Stimulated activated CD4-positive, alpha-beta T cell treated with anti-CD3 and anti-CD28 coated beads, Interleukin-4, amount 100 ng/mL, for 24 hours (primary cell): ENCODE measurements at places on chromosomes 6 and 20.
A peak's percentile ranks its signal among the peaks of the same experiment; 100 is the strongest.

GRCh38 chr20:19806806-19807190, 48.7 kb downstream of the RIN2 start:
- DNase-seq: no peak

DNA sequence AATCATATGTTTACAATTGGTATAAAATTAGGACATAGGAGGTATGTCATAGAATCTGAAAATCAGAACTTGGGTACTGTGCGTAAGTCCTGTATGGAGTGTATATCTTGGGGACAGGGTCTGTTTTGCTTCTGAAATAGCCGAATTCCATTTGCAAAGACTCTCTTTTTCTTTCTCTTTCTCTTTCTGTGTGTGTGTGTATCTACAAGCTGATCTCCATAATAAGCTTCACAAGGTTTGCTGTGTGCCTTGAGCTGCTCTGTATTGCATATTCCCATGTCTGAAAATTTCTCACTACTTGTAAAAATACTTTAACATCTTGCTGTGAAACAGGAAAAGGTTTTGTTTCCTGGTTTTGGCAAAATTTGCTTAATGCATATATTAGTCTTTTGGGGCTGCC, 29.5 kb downstream of the STX11 start:
- DNase-seq: no peak

DNA sequence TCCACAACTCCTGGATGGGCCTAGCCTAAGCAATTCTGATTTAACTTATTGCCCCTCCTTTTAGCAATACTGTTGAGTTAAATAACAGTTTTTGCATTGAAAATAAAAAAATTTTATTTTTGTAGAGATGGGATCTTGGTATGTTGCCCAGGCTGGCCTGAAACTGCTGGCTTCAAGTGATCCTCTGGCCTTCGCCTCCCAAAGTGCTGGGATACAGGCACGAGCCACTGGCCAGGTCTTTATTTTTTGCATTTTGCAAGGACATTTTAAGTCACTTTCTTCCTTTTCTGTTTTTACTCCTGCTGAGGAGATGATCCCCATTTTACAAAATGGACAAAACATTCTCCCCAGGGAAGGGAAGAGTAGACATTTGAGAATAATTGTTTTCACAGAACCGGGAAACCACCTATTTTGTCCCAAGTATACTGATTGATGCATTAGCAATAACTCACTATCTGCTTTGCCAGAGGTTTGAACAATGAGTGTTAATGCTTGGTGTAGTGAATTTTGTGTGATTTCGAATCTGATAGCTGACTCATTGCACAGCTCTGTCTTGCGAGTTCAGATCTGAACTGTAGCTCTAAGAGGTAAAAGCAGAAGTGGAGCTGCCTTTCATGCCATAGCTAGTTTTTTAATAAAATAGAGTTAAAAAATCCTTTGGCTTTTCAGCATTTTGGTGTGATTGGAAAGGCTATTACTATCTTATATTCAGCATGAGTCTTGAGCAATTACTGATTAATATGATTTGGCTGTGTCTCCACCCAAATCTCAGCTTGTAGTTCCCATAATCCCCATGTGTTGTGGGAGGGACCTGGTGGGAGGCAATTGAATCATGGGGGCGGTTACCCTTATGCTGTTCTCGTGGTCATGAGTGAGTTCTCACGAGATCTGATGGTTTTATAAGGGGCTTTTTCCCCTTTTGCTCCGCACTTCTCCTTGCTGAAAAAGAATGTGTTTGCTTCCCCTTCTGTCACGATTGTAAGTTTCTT, 20.9 kb downstream of the IGF2R start:
- no peak for DNase-seq

DNA sequence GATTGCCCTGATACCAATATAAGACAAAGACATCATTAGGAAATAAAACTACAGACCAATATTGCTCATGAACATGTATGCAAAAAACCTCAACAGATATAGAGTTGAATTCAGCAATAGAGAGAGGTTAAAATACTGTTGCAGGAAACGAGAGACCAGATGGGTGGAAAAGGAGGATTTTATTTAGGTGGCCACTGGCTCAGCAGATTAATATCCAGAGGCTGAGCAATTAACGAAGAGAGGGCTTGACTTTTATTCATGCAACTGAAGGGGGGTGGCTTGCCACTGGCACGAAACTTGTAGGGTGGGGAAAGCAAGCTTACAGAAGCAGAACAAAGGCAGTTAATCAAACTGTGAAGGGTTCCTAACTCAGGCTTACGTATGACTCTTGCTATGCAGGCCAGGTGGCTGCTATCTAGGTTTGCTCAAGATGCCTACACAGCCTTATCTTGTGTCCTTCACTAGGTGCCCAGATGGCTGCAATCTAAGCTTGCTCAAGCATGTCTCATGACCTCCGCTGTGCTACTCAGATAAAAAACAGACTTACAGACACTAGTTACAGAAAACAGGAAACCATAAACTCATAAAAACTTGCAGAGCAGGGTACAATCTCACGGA, 126.4 kb downstream of the MMUT start:
- no peak for DNase-seq

DNA sequence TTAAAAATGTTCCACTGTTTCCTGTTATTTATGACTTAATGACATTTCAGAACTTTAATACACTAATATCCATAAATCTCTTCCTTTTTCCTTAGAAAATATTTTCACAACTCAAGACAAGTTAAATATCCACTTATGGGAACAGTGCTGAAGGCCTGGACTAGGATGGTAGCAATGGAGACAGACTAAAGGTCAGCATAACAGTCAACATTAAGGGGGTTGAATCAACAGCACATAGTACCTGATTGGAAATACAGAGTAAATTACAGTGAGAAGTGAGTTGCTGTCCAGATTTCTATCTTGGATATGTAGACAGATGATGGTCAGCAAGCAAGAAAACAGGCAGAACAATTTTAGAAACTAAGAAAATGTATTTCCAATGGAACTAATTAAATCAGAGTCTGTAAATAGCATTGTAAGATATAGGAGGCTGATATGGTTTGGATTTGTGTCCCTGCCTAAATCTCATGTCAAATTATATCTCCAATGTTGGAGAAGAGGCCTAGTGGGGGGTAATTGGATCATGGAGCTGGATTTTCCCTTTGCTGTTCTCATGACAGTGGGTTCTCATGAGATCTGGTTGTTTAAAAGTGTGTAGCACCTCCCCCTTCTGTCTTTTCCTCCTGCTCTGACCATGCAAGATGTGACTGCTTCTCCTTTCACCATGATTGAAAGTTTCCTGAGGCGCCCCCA, 682.7 kb downstream of the MAFB start:
- no peak for DNase-seq

- peak; percentile 13 for DNase-seq
Measured at GRCh38 chr20:60137657-60138245, 179.5 kb downstream of the CDH26 start.

- peak; percentile 90 for DNase-seq
Measured at GRCh38 chr6:35731414-35731735, 5.5 kb upstream of the ARMC12 start.

- no peak for DNase-seq
Measured at GRCh38 chr6:19536838-19537237, 300.3 kb upstream of the ID4 start.

DNA sequence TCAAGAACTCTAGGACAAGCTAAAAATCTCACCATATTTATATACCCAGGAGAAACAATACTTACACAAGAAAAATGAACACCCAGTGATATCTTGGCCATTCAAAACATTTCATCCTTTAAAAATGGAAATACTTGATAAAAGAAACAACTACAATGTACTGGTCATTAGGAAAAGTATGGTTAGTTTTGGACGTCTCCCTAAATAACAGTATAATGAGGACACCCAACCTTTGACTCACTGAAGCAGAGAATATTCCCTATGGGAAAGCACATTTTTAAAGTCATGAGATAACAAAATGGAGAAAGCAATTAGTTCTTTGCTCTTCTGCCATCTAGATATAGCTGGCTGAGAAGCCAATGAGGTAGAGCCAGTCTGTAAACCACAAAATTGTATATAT, 164.4 kb downstream of the TBX18 start:
- DNase-seq: no peak

- DNase-seq: no peak
Measured at GRCh38 chr20:49313283-49313682, 35.4 kb upstream of the ZNFX1 start.

- DNase-seq: no peak
Measured at GRCh38 chr20:33635341-33635740, 26.8 kb upstream of the C20orf144 start.

- DNase-seq: no peak
Measured at GRCh38 chr6:40755046-40755681, 168.0 kb upstream of the LRFN2 start.

- no peak for DNase-seq
Measured at GRCh38 chr6:12241493-12242175, 48.5 kb upstream of the EDN1 start.

- DNase-seq: no peak
Measured at GRCh38 chr20:35718972-35719635, 19.9 kb downstream of the ROMO1 start.

- no peak for DNase-seq
Measured at GRCh38 chr6:56714273-56714672, 71.6 kb upstream of the DST start.

GRCh38 chr6:8182902-8183665, 80.7 kb upstream of the EEF1E1 start:
- no peak for DNase-seq

DNA sequence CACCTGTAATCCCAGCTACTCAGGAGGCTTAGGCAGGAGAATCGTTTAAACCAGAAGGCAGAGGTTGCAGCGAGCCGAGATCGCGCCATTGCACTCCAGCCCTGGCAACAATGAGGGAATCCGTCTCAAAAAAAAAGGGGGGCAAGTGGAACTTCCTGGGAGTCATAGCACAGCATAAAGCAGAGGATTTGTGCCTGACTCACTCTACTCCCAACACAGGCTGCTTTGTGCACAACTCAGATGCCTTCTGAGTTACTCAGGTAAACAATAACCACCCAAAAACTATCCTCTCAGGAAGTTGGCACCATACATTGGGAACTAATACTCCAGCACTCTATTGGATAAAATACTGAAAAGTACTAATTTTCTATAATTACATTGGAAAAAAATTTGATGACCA, 2.5 kb upstream of the TMEM244 start:
- DNase-seq: no peak

DNA sequence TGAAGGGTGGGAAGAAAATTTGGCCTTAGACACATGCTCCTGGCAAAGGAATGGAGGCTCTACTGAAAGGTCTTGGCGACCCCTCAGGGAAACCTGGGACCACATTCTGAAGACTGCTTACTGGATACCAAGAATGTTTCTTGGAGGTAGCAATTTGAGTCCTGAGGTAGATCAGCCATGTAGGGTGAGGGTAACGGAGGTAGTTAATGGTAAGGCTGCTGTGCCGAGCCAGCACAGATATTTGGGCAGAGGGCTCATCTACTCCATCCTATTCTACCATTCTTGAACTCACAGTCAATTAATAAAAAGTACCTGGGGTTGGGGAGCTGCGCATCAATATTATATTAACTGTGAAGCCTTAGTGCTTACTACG, 401 bp upstream of the PHF3 start:
- DNase-seq: no peak

DNA sequence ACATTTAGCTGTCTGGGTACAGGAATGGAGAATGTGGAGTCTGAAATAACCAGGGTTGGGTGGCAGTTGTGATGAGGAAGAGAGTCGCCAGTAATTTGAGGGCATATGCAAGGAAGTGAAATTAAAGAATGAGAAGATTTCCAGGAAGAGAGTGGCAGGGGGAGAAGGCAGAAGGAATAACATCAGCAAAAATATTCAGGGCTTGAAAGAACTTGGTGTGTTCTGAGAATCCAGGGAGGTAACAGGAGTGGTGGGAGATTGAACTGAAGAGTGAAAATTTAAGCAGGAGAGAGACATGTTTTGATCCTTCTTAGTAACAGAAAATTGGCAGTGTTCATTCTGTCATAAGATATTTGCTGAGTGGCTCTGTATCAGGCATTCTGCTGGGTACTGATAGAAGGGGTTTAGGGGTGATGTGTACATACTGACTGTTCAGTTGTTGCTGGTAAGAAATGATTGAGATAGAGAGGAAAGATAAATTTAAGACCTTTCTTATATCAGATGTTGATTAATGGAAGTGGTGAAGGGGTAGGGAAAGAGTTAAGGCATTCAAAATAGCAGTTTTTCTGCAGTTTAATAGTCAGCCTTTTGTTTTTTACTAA, 54.7 kb downstream of the PHF20 start:
- DNase-seq: no peak

DNA sequence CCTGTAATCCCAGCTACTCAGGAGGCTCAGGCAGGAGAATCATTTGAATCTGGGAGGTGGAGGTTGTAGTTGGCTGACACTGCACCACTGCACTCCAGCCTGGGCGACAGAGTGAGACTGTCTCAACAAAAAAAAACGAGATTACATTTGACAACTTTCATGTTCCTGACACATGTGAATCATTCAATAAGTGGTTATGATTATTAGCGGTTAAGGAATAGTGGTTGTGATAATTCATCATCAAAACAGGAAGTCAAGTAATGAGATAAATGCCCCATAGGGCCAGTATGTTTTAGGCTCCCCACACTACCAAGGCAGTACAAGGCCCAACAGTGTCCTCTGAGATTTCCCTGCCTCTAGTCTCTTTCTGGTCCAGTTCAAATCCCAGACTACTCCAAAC, 2.5 kb downstream of the HDDC2 start:
- no peak for DNase-seq

- DNase-seq: no peak
Measured at GRCh38 chr6:98847779-98848538, 13.6 kb downstream of the POU3F2 start.
